ENCODE measurements at places on chromosomes 13 and 19. TPM values are rescaled to one million over a fixed set of nuclear protein-coding genes. Genes with fewer than 3 reads are reported as not detected.

SIGLEC10 gene
- not detected for total RNA-seq

CGB3 gene
- not detected for total RNA-seq

IQCN gene
- 0.83 TPM for total RNA-seq

SSC5D gene
- total RNA-seq: 19.3 TPM

- DNase-seq: peak; percentile 15
These were observed 283.1 kb downstream of the DCT start for GRCh38 chr13:94196413-94196812.

GRCh38 chr19:50555450-50556281, 12.6 kb downstream of the LRRC4B start:
- no peak for DNase-seq

- no peak for DNase-seq
These were observed 14.2 kb upstream of the RASA3 start for GRCh38 chr13:114146629-114147028.

DNA sequence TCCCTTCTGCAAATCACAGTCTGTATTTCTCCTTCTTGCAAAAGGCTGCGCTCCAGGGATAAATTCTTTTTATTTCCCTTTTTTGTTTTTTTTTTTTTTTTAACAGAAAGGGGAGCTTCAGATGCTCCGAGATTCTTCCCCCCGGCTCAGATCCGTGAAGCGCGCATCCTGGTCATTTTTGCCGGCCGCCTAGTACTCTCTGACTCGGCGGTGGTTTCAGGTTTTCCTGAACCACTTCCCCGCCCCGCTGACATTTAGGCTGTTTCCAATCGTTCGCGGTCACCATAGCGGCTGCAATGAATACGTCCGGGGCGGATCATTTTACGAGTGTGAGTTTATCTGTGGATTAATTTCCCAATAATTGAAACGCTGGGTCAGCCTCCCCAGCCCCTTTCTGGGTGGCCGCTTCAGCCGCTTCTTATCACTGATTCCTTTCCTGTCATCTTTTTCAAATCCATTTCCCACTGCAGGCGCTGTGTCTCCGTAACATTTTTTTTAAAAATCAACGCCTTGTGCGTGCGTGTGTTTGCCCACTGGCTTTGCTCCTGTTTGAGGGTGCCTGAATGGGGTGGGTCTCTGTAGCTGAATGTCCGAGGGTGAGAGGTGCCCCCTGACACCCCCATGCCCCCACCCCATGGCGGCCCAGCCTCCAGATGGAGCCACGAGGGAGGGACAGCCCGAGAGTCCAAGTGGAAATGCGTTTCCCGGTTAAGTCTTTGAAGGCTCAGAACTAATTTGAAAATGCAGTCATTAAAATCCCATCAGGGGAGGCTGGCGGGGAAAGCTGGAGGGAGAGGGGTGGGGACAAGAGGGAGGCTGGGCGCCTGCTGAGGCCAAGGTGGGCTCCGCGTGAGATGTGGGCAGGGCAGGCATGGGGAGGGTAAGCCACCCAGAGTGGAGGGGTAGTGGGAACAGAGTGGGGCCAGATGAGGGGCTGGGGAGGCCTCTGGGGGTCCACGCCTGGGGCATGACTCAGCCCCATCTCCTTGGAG, 10.6 kb downstream of the ONECUT3 start:
- DNase-seq: no peak

GRCh38 chr19:12974301-12975220, 5.2 kb downstream of the DAND5 start:
- no peak for DNase-seq

- DNase-seq: peak; percentile 45
These were observed 1.6 kb upstream of the KMT2B start for GRCh38 chr19:35715981-35716800.

- DNase-seq: no peak
These were observed 135.4 kb upstream of the GPR12 start for GRCh38 chr13:26895808-26896466.

- no peak for DNase-seq
These were observed 167.2 kb downstream of the FGF14 start for GRCh38 chr13:102234618-102235017.

- no peak for DNase-seq
These were observed 39.5 kb downstream of the PAN3 start for GRCh38 chr13:28177877-28178276.

DNA sequence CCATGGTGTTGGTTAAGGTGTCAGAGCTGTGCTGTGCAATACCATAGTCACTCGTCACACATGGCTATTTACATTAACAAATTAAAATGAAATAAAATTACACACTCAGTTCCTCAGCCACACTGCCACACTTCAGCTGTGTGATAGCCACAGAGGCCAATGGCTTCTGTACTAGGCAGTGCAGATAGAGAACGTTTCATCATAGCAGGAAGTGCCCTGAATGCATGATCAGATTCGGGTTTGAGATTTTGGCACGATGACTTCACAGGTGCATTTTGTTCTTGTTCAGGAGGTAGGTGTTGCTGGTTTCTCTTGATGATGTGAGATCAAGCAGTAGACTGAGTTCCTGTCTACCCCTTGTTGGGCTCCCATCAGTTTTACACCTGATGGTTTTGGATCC, 6.5 kb downstream of the ARMC6 start:
- no peak for DNase-seq

- peak; percentile 79 for DNase-seq
These were observed 4.3 kb upstream of the C5AR1 start for GRCh38 chr19:47305309-47305751.

- no peak for DNase-seq
These were observed 985.4 kb downstream of the DIAPH3 start for GRCh38 chr13:59178344-59178743.

DNA sequence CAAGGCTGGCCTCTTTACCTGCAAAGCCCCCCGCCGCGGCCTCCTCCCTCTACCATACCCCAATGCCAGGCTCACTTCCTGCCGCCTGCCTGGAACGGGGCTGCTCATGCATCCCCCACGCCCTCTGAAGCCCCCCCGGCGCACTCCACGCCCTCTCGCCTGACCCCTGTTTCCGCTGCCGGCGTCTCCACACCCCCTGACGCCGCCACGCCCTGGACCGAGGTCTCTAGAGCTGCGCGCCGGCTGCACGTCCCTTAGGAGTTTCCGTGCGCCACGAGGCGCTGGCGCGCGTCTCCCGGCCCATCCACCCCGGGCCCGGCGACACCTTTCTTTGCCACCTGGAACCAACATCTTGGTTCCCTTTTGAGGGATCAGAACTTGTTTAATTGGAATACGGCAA, 16.0 kb downstream of the DPRX start:
- DNase-seq: no peak

- no peak for DNase-seq
These were observed 136.9 kb downstream of the USP12 start for GRCh38 chr13:27034678-27035111.

DNA sequence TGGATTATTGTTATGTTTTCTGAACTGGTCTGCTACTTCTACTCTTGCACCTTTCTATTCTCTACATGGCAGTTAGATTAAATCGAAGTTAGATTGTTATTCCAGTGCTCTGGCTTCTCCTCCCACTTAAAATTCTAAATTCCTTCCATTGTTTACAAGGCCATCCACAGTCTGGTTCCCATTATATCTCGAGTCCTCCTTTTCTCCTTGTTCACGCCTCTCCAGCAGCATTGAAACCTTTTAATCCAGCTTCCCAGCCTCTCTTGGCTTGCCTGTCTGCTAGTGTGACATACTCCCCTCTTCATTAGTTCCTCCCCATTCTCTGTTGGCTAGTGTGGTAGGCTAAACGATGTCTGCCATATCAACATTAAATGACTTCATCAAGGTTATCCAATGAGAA, 54.5 kb downstream of the DNAJC15 start:
- no peak for DNase-seq

DNA sequence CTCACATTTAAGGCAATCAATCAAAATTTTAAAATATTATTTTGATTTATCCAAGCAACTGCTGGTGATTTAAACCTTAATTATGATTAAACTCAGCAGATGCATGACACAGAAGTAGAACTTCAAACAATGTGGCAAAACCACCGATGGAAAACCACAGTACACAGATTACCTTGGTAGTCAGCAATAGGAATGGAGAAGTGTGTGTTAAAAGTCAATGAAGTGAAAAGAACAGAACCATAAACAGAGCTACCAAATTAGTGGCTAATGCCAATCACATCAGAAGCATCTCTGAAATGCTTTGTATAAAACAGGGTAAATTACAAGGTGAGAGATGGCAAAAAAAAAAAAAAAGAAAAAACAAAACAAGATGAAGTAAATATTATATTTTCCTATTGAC, 31.2 kb downstream of the KATNAL1 start:
- DNase-seq: peak; percentile 69

DNA sequence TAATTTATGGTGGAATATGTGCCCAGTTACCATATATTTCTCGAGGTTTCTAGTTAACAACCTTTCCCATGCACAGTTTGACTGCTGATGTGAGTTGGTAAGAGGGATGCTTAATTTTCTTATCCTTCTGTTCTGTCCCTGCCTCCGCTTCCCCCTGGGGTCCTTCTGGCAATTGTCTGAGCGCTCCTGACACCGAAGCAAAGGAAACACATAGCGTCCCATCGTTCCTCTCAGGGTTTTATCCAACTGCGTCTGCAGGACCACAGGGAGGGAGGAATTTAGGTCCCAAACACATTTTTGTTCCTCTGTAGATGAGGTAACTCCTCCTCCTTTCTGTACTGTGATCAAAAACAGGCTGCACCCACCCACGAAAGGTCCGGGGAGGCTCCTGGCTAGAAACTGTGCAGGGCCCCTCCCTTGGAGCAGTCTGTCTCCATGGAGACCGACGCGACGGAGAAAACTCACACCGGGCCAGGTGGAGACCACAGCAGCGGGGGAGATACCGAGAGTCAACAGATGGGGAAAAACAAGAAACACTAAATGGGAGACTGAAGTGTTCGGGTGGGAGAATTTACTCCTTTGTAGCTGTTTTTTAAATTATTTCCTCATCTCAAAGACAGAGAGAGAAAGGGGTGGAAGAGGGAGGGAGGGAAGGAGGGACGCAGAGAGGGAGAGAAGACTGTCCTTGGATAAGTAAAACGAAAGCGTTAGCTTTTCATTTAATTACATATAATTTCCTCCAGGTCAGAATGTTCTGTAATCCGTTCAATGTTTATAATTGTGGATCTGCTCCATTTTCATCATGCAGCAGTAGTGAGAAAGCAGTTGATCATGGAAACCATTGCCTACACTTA, 191.8 kb upstream of the NBEA start:
- peak; percentile 24 for DNase-seq
